Activated CD4-positive, alpha-beta T cell treated with anti-CD3 and anti-CD28 coated beads for 36 hours (primary cell): ENCODE measurements at places on chromosomes 3 and 15. TPM values are rescaled to one million over a fixed set of nuclear protein-coding genes. Genes with fewer than 3 reads are reported as not detected.

LHFPL4 gene
- not detected for total RNA-seq

TMC3 gene
- not detected for total RNA-seq

GRCh38 chr3:195181741-195182469 lies 89.1 kb downstream of the XXYLT1 start:
- peak; percentile 19 for DNase-seq

DNA sequence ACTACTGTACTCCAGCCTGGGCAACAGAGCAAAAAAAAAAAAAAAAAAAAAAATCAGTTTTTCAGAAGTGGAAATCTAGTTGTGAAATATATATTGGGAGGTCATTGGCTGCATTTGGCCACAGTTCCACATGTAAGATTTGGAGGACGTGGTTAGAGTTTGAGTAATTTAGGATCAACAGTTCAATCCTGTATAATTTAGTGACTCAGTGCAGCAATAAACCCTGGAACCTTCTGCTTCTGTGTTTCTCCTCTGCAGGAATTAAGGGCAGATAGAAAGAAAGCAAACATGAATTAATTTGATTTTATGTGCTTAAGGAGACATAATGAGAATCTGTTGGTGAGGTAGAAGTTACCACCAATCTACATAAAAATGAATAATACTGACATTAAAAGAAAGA lies 347.0 kb downstream of the PTPRG start:
- DNase-seq, result no peak

- no peak for DNase-seq
Measured at GRCh38 chr15:53559364-53560277, 199.8 kb downstream of the WDR72 start.

- no peak for DNase-seq
Measured at GRCh38 chr3:119453822-119454221, 9.6 kb downstream of the TMEM39A start.

GRCh38 chr3:77370413-77370812 lies 330.5 kb downstream of the ROBO2 start:
- no peak for DNase-seq

DNA sequence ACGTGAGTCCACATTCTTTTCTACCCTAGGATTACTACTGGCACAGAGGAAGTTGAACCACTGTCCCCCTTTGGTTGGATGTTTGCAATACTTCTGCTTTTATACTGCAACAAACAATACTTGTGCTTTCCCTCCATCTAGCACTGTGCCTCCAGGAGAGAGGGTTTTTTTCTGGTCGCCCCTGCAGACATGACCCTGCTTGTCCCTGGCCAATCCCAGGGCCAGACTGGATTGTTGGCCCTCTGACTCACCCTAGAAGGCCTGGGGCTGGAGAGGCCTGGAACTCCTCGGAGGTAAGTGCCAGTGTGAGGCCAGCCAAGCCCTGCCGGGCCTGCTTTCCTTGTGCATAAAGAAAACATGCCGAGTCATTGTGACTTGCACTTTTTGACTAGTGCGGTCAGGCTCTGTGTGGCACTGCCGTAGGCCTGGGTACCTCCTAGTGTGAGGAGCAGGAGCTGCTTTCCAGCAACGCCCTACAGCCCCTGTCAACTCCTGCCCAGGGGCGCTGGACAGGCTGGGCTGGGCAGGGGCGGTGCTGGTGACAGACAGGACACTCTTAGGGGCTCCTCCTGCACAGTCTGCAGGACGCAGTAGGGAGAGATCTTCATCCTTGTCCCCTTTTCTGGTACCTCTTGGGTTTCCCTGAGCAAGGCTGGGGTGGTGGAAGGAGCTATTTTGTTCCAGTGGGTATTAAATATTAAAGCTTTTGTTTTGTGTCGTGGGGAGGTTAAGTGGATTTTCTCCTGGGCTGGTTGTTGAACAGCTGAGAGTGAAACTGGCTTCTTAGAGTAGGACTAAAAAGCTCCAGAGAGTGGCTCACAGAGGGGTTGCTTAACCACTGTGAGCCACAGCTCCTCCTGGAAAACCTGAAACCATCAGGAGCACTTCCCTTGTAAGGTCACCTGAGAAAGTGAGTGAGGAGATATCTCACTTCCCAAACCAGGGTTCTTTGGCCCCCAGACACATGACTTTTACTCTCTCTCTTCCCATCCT lies 14.4 kb upstream of the TKT start:
- peak; percentile 47 for DNase-seq

- DNase-seq, result no peak
Measured at GRCh38 chr3:55203006-55203405, 275.1 kb upstream of the LRTM1 start.
